Left colon (tissue), 2 donors: ENCODE measurements at places on chromosomes 6 and 20. TPM values are rescaled to one million over a fixed set of nuclear protein-coding genes. Genes with fewer than 3 reads are reported as not detected.
A peak's percentile ranks its signal among the peaks of the same experiment; 100 is the strongest.

Gene PSORS1C2
- not detected for total RNA-seq

Gene ADAM33
- total RNA-seq: 20.7 TPM

Gene RAMACL
- total RNA-seq: 0.81 TPM

Gene AKIRIN2
- total RNA-seq: 30.4 TPM

Gene TFAP2B
- not detected for total RNA-seq

Gene RIMS4
- total RNA-seq: 1.2 TPM

Gene C20orf141
- total RNA-seq: not detected

- no peak for DNase-seq
Observed at GRCh38 chr6:76026101-76026500, 46.4 kb downstream of the IMPG1 start.

GRCh38 chr6:45681860-45682511, 304.3 kb upstream of the SUPT3H start:
- DNase-seq: no peak

DNA sequence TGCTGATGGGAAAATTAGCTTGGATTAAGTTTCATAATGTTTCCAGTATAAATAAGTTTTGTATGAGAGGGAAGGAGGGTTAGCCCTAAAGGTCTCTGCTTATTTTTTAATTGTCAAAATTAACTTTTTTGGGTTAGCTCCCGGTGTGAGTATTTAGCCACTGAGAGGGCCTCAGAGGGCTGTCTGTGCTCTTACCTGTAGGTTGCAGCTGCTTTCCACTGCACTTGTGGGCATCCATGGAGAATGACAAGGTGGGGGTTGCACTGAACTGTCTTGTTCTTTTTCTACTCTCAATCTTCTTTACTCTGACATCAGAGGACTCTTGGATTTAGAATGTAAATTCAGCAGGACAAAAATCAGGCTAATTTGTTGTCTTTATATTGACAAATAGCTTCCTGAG, 81.4 kb downstream of the CD164 start:
- no peak for DNase-seq

DNA sequence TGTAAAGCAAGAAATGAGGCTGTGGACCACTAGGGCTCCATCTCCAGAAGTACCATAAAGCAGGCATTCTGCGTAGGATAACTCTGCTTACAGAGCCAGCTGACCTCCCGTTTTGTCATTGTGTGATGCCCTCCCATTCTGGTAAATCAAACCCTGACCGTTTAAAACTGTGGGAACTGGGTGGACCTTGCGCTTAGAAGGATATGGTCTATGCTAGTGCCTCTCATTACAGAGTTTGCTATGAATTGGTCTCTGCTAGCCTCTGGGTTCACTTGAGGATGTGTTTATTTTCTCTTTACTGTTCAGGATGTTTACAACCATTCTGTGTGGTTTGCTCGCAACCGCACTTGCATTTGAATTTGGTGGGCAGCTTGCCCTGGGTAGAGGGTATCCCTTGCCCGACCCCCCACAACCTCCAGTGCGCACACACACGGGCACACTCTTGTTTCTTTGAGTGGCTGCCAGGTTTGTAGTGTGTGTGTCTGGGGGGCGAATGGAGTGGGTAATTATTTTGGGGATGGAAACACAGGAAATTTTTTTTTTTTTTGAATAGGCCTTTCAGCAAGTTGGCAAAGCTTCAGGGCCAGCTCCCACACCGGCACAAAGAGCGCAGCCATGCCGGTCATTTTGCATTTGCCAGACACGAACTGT, 198.3 kb downstream of the JARID2 start:
- no peak for DNase-seq

GRCh38 chr6:44606504-44606903, 219.0 kb downstream of the CDC5L start:
- no peak for DNase-seq

DNA sequence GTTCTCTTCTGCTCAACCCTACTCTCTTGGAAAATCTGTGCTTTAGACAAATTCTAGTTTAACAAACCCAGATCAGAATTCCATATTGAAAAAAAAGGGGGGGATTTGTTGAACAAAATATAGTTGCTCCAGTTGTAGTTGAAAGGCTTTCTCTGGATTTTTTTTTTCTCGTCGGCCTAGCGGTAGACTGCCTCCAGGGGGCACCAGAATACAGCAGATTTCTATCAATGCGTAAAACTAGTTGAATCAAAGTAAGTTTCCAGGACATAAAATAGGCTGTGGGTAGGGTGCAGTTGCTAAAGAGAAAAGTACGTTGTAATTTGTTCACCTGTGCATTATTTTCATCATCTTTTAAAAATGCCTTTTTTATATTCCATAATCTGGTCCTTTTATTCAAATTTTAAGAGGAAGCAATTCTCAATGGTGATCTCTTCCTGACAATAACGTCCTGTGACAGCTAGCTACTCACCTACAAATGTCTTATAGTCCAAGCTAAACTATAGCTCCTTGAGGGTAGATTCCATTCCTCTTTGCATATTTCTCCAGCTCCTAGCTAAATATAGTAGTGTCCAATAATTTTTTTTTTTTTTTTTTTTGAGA, 105.4 kb downstream of the PERP start:
- DNase-seq: peak; percentile 77

DNA sequence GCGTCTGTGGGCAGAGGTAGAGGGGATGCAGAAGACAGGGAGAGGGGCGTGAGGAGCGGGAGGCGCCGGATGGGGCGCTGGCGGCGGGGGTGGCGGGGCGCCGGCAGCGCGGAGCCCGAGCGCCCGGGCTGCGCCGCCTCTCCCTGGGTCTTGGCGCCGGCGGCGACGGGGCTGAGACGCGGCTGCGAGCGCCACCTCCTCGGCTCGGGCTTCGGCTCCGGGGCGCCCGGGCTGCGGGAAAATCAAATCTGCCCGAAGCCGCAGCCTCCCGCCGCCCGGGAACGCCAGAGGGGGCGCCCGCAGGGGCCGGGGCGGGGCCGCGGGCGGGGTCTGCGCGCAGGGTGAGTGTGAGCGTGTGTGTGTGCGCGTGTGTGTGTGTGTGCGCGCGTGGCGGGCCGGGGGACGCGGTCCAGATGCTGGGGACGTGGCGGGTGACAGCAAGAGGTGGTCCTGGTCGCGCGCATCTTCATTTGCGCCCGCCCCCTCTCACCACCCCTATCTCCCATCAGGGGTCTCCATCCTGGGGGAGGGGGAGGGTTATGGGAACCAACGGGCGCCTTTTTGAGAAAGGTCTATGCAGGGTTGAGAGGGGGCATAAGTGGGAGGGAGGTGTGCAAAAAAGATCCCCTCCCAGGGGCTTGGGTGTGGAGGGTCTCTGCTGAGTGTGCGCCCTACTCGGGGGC, 646 bp upstream of the CPNE5 start:
- no peak for DNase-seq

DNA sequence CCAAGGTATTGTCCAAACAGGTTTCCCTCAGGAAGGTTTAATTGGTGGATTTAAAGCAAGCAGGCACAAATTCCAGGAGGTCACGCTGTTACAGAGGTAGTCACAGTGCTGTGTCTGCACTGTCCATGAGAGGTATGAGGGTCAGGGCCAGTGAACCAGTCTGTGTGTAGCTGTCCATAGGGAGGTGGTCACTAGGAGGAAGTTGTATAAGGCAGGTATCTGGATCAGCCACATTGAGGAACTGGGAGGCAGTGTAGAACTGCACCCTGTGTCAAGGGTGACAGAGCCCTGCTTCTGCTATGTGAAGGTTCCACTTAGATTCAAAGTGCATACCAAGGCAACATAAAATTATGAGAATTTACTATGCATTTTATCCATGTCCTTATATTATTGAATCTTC, 73.3 kb downstream of the MAP3K4 start:
- no peak for DNase-seq

DNA sequence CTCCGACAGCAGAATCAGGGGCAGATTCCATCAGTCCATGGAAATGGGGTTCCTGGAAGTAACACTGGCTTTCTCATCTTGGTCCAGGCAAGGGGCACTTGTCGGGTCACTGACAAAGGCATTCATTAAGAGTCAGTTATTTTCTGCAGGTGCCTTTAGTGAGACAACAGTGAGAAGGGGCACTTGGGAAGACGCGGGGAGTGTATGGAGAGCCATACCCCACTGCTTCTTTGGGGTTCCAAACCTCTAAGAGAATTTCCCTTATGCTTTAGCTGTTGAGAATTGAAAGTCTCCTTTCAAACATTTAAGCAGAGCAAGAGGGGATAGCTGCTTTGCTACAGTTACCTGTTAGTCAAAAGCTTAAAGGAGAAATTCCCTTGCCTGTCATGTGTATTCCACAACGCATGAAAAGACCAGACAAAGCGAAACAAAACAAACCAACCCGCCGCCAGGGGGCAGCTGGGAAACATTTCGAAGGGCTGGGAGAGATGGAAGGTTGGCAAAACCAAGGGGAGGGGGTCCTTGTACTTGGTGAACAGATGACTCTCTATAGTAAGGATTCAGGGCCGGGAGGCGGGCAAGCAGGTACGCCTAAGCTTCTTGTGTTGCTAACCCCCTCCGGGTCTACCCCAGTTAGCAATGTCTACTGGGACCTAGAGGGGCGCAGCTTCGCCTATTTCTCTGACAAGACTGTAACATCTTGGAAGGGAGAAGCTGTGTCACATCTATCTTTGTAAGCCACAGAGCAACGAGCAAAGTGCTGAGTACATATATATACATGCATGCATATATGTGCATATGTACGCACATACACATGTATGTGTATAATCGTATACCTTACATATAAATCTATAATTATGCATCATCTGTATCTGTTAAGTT, 474.9 kb upstream of the AGPAT4 start:
- DNase-seq: peak; percentile 37

DNA sequence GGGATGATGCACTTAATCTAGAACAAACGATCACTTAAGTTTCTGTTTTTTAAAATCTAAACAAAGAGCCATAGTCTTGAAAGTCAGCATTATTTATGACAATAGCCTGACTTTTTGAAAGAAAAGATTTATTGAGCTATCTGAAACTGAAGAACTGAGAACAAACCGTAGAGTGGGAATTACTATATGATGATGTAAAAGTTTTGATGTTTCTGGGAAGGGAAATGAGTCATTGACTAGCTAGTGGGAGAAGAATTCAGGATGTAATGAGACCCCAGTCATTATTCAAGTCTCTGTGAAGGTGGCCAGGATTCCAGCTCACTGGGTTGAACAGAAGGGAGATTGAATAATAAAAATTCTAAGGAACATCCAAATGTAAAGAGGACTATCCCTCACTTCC, 83.4 kb upstream of the FABP7 start:
- no peak for DNase-seq

DNA sequence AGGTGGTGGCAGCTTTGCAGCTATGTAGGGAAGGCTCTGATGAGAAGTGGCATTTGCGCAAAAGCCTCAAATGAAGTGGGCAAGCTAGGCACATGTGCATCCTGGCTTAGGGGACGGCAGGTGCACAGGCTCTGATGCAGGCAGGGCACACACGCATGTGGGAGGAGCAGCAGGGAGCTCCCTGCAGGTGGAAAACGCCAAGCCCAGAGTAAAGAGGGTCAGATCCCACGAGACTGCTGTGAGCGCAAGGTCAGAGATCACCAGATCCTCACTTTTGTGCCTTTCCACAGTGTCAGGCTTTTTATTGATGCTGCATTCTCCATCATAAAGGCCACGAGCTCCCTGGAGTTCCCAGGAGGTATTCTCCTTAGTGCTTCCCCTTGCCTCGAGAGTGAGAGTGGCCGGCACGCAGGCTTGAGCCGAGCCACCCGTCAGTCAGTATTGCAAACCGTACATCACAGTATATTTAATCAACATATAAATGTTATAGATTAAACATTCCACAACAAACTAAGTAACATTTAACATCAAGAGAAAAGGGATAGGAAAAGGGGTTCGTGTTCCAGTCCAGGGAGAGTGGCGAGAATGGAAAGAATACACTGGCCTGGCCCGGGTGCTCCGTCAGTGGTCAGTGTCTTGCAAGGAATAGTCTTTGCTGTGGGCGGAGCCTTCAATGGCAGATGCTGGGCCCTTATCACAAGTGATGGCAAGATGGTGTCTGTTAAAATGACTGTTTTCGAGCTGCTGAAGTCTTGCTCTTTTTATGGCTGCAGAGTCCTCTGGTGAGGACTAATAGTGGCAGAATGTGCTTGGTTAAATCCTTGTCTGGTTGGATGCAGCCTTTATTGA, 109.4 kb downstream of the SYNDIG1 start:
- no peak for DNase-seq

- DNase-seq: no peak
Observed at GRCh38 chr20:58224097-58224496, 4.4 kb downstream of the ANKRD60 start.

- DNase-seq: no peak
Observed at GRCh38 chr20:57464642-57465211, 60.2 kb downstream of the CTCFL start.

GRCh38 chr6:111791415-111791814, 81.8 kb downstream of the FYN start:
- no peak for DNase-seq

DNA sequence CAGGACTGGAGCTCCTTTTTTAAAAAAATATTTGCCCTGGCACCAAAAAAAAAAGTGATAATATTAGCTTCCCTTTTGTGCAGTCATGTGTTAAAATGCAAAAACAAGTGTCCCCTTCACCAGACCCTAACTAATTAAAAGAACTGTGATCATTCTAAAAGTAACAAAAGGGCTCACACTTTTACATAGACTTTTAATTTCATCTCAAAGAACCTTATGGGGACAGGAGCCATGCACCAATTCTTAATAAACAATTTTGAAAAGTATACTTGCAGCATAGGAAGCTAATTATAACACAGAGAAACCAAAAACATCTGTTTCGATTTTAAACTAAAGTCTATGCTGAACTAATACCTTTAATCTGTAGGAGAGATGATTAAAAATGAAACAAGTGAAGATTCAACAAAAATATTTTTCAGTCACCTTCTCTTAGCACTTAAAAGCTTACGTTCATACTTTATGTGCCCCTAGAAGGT, 17.3 kb downstream of the STX7 start:
- DNase-seq: no peak

DNA sequence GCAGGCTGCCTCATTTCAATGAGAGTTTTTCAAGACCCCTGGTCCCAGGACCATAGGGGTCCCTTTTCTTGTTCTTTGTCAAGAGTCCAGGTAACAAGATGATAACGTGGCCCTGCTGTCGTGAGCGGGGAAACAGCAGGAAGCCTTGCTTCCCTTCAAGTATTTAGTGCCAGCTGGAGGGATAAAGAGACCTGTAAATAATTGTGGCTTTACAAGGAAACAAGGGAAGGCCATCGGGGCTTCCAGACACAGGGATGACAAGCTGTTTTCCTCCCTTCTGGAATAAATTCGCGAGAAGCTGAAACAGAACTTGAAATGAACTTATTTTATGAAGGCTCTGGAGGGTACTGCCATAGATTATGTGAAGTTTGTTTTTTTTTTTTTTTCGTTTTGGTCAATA, 163.2 kb downstream of the SYNDIG1 start:
- no peak for DNase-seq

DNA sequence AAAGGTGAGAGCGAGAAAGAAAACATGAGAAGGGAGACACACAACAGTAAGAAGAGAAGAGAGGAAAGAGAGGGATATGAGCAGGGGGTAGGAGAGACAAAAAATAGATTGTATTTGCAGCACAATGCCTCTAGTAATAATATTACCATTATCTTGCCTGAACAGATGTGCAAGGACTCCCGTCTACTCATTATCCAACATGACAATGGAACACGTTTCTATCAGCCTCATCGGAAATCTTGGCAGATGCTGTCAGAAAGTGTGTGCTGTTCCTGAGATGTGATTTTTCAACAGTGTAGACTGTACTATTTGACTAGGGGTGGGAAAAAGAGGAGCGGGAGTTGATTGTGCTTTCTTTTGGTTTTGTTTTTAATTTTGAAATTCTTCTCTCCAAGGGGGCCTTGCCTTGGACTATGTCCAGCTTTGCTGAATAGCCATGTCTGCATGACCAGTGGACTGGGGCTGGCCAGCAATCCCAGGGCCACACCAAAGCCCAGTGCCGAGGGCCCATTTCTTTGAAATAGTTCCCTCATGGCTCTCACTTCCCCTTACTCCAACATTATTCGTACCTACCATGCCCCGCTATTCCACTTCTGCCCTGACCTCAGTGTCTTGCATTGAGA, 11.3 kb upstream of the TRAM2 start:
- DNase-seq: no peak
